ENCODE measurements at places on chromosomes 1 and 21.
A peak's percentile ranks its signal among the peaks of the same experiment; 100 is the strongest.

DNA sequence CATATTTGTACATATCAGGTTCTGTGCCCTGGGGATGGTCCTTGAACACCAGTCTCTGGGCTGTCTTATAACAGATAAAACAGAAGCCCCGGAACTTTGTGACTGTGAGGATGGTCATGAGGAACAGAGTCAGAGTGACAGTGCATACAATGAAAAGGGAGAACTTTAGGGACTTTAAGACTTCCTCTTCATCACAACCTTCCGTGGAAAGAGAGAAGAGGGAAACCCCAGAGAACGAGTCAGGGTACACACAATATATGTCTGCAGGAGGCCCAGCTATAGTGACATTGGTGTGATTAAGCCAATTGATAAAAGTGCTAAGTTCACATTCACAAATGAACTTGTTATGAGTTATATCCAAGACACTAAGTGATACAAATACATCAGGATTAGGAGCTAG lies 32.1 kb downstream of the TLR5 start:
- DNase-seq: no peak

- DNase-seq: no peak
Observed at GRCh38 chr1:234724516-234725176, 114.7 kb upstream of the IRF2BP2 start.

- no peak for DNase-seq
Observed at GRCh38 chr1:47647327-47647845, 209.5 kb downstream of the FOXD2 start.

- no peak for DNase-seq
Observed at GRCh38 chr21:44886113-44887075, 12.9 kb upstream of the PTTG1IP start.

DNA sequence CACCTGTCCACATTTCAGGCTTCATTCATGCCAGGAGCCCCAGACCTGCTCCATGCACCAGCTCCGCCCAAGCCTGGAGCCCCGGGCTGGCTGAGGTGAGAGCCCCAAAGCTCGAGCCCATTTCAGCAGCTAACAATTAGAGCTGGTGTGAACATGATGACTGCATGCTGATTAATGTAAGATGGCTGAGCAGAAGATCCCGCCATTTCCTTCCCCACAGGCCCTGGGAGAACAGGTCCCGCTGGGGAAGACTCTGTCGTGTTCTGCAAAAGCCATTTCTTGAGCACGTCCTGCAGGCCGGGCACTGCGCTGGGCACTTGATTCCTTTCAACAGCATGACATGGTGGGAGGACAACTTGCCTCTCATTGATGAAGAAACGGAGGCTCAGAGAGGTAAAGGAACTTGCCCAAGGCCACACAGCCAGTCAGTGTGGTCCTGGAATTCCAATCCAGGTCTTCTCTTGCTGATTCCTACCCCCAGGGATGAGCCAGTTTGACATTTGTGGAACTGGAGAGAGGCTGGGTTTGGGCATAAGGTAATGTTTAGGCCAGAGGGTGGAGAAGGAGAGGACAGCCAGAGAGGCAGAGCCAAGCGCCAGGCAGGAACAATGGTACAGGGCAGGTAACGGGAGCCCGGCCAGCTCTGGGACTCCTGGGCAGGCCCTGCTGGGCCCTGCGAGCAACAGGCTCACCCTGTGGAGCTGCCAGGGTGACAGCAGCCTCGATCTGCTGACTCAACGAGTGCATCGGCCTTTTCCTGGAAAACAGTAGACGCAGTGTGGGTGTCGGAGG lies 28.1 kb upstream of the EPHA2 start:
- no peak for DNase-seq

DNA sequence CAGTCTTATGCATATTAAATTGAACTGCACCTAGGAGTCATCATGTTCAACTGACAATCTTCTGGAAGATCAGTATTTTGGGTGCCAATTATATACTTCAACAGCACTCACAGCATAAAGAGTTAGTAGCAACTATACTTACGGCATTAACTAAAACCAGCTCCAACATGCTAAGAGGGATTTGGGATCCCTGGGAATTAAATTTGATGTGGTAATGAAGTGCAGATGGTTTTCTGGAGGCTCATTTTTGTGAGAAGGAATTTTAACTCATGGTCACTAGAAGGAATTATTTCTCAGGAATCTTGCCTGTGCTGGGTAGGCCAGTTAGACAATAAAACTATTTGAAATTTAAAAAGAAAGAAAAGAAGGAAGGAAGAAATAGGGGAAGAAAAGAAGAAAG lies 18.3 kb downstream of the IFI44 start:
- DNase-seq: peak; percentile 16

DNA sequence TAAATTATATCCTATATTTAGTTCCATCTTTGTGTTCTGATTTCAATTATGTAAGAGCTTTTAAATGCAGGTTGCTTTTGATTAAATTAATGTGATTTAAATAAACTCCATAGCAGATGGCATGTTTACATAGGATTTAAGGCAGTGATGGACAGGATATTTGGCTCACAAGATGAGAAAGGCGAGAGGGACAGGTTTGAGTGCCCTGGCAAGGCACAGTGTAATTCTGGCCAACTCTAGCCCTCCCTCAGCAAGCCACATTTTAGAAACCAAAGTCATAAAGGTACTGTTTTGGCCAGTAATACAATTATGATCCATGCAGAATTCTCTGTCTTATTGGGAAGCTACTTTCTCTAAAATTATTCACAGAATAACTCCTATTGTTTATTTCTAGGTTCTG lies 50.6 kb upstream of the C1orf146 start:
- DNase-seq: no peak

DNA sequence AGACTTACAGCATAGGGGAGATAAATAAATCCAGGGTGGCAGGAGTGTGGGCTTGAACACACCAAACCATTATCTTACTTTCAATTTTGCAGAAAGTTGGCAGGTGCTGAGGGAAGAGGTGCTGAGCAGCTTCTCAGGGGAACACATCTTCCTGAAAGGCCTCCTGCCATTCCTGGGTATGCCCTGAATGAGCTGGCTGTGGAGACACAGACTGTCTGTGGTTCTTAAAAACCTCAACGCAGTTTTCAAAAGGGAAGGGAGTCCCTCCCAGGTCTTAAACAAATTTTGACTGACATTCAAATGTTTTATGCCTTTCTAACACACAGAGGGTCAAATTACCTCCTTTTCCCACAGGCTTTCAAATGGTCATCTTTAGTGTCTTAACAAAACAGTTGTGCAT lies 166.9 kb downstream of the TNFSF18 start:
- peak; percentile 59 for DNase-seq

- DNase-seq: peak; percentile 34
Observed at GRCh38 chr1:33348676-33349080, 27.8 kb upstream of the A3GALT2 start.

DNA sequence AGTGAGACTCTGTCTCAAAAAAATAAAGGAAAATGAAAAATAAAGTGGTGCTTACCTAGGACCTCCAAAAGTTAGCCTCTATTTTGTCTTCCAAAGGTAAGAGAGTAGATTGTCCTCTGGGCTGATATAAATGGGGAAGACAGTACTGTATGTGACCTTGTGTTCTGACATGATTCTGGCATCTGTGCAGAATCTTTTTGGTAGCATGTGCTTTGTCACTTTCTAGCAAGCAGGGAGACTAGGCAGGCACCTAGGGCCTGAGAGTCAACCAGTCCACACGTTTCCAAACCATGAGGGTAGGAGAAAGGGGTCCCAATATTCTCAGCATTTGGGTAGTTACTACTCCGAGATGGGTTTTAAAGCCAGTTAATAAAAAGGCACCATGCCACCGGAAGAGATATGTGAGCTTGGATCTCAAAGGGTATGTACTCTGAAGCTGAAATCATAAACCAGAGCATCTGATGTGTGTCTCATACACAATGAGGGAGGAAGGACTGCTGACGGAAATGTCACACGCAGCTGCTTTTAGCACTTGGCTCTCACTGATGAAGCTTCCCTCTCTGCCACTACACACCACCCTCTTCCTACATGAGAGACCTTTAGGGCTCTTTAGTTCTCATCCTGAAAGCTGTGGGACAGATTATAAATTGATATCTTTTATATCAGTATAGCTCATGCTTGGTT lies 27.0 kb upstream of the SLC16A1 start:
- DNase-seq: no peak

GRCh38 chr1:6416295-6416656 lies 3.4 kb downstream of the HES2 start:
- no peak for DNase-seq

DNA sequence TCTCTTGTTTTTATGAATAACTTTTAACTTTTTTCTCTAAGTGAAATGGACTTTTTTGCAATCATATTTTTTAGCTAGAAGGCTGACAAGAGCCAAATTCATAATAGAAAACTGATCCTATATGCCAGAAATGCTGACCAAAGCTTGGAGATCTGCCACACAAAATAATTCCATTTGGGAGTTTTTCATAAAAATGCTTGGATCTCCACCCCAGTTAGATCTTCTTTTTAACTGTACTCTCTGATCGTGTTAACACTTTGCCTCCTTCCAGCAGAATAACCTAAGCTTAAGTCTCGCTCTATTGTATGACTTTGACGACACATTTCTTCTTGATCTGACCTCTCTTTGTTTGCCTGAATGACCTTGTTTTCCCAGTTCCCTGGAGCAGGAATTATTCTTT lies 16.8 kb downstream of the FLG2 start:
- DNase-seq: no peak

- DNase-seq: no peak
Observed at GRCh38 chr1:109412551-109412950, 13.7 kb downstream of the PSMA5 start.

DNA sequence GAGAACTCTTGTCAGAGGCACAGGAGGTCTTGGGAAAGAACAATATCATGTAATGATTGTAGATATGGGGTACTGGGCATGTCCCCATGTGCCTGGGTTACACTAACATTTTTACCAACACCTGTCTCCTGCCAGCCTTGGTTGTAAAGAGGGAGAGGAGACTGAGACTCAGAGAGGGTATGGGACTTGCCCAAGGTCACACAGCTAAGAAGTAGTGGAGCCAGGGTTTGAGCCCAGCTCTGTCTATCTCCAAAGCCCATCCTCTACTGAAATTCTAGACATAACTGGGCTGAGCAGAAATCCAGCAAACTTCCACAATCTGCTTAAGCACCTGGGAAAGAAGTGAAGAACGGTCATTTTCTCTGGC lies 2.6 kb upstream of the THEMIS2 start:
- no peak for DNase-seq

- DNase-seq: peak; percentile 4
Observed at GRCh38 chr1:28965271-28965870, 51.0 kb downstream of the EPB41 start.

- no peak for DNase-seq
Observed at GRCh38 chr1:227415115-227415790, 97.0 kb upstream of the CDC42BPA start.

GRCh38 chr1:201489643-201490261 lies 17.2 kb downstream of the CSRP1 start:
- peak; percentile 70 for DNase-seq

DNA sequence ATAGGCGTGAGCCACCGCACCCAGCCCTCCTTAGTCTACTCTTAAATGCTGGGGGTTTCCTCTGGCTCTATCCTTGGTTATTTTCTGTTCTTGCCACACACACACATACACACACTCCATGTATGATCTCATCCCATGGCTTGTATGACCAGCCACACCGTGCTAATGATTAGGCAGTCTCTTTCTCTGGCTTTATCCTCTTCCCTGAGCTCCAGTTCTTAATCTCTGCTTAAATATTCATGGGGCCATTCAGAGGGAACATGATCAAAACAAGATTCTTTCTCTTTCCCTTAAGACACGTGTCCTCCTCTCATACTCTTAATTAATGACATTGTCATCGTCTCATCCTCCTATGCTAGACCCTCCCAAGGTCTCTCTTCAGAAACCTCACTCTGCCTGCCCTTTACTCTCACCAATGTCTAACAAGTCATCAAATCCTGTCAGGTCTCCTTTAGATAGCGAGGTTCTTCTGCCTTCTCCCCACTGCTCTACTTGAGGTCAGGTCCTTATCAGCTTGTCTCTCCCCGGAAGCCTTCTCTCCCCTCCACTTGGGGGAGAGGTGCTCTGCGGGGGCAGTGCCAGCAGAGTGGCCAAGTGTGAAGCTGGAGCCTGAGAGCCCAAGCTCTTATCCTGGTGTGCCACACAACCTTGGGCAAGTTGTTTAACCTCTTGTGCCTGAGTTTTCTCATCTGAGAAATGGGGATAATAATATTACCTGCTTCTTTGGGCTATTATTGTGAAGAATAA lies 83.0 kb upstream of the GNG12 start:
- no peak for DNase-seq

GRCh38 chr1:184272175-184272866 lies 114.5 kb upstream of the C1orf21 start:
- DNase-seq: peak; percentile 40

Data from EH (cell line).